NCI-H1092 (cell line): ENCODE measurements at places on chromosomes 2 and 18.

DNA sequence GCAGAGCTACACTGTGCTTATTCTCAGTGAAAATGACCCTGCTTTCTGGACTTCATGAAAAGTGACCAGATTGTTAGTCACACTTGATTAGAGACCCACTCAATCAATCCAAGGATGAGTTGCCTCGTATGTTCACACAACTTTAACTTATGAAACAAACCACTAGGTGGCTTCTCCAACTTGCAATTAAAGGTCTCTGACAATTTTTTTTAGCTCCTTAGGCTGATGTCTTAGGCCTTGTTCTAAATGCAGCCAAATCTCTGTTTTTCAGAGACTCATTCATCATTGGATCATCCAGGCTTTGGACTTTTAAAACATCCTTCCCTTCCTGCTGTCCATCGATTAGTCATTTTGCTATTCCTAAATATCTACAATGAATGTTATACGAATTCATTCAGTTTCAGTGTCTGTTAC is 63.4 kb downstream of the MREG start:
- DNase-seq, result peak; percentile 4

DNA sequence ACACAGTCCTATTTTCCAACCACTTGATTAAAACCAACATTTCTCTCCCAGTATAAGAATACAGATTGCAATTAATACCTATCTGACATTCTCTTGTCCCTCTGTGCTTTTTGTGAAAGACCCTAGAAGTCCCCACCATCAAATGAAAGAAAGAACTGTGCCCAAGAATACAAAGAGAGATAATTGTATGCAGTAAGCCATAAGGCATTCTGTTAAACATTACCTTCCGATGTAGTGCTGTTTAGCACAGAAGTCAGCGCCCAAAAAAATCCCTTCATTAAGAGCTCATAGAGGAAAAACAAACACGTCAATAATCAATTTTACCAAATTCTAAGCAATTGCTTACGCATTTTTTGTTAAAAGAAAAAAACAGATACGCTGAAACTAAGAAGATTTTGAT is 41.1 kb downstream of the ZNF516 start:
- no peak for DNase-seq

DNA sequence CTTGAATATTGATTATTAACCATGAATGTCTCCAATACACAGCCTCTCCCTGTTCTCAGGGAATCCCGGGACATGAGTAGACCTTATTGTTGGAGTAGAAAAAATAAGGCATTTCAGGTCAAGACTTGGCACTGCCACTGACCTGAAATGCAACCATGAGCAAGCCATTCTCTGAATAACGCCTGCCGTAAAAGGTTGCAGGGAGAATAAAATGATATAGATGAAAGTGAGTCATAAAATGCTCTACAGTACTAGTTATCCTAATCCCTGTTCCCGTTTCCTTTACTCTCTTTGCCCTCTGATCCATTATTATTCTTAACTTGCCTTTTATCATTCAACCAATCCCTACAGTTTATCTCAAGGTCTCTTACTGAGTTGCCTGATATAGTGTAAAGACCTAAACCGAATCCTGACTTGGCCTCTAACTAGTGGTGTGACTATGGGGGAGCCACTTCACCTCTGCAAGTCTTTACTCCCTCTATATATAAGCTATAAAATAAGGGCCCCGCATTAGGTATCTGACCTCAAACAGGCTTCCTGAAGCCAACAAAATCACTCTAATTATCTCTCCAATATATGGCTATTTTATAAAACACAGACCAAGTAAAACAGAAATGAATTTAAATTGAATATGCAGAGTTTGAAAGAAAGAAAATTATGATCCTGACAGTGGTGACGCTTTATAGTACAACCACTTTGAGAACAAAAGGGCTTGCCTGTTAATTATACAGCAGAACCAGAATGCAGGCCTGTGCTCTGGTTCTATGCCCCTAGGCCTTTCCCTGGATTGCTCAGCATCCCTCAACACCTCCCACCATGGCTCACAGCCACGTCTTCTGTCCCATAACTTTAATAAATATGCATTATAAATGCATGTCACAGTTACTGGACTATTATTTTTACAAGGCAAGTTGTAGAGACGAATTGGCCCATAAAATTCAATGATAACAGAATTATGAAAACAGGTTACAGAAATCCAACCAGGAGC is 183.1 kb downstream of the STK39 start:
- no peak for DNase-seq

DNA sequence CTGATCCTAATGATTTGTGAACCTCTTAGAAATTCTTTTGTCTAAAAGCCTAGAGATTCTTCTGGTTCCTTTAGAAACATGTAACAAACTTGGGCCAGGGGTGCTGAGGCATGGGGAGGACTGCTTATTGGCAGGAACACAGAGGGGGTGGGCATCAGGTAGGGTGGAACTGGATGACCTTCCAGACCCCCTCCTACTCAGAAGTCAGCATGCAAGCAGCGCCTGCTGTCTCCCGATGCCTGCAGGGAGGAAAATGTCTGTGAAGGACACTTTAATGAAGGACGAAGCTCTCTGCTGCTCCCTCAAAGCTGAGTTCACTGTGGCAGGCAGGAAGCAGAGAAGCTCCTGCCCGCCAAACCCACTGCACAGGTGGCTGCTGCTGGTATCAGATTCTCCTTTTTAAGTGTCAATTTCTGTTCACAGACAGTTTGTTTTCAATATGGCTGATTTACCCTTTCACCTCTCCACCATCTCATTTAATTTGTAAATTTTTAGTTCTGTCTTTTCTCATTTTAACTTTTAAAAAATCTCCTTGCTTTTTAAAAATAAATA is 19.4 kb downstream of the COA5 start:
- no peak for DNase-seq

DNA sequence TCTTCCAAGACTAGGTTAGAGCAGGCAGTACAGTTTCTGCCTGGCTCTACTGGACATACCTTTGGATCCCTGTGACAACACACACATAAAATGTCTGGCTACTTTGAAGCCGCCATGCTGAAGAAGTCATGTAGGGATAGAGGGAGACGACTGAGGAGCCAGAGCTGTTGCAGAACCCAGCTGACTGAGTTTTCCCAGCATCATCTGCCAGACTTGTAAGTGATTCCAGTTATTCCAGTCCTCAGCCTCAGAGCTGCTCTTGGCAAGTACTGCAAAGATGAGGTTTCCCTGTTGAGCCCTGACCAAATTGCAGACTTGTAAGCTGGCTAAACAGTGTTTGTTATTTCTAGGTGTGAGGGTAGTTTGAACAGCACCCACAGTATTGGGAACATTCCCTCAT is 31.5 kb upstream of the TSPYL6 start:
- DNase-seq, result no peak

DNA sequence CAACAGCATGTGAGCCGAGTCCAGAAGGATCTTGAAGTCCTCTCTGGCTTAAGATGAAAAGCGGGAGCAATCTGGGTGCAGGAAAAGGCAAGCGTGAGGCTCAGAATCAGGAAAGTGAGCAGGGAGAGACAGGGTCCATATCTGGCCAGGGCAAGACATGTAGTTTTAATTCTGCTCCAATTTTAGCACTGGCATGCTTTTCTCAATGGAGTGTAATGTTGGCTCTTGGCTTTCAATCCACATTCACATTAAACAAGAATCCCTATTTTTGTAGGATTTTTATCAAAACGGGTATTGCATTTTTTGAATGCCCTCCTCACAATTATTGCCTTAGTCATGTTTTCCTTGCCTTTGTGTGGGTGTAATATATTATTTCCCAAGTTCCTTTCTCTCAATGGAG is 6.0 kb downstream of the SPATA3 start:
- DNase-seq, result no peak

DNA sequence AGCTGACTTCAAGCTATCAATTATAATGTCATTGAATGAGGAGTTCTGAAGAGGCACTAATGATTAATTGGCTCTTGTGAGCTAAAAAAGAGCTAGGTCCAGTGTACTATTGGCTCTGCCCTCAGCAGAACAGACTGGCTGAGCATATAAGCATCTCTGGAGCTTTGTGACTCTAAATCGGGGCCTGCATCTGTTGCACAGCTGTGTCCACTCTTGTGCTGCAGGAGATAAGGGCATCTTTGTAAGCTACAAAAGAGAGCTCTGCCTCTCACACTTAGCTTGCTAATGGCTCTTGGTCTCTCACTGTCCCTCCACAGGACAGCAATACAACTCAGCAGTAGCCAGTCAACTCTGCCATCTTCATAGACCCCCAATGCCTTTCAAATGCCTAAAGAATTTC is 61.5 kb upstream of the L3MBTL4 start:
- DNase-seq, result no peak

GRCh38 chr2:80154231-80154915 is 150.2 kb downstream of the LRRTM1 start:
- DNase-seq, result no peak

DNA sequence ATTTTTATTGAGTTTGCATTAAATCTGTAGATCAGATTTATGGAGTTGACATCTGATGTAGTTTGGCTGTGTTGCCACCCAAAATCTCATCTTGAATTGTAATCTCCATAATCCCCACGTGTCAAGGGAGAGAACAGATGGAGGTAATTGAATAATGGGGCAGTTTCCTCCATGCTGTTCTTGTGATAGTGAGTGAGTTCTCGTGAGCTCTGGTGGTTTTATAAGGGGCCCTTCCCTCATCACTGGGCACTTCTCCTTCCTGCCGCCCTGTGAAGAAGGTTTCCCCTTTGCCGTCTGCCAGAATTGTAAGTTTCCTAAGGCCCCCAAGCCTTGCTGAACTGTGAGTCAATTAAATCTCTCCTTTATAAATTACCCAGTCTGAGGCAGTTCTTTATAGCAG is 32.2 kb downstream of the ZC3H15 start:
- no peak for DNase-seq

DNA sequence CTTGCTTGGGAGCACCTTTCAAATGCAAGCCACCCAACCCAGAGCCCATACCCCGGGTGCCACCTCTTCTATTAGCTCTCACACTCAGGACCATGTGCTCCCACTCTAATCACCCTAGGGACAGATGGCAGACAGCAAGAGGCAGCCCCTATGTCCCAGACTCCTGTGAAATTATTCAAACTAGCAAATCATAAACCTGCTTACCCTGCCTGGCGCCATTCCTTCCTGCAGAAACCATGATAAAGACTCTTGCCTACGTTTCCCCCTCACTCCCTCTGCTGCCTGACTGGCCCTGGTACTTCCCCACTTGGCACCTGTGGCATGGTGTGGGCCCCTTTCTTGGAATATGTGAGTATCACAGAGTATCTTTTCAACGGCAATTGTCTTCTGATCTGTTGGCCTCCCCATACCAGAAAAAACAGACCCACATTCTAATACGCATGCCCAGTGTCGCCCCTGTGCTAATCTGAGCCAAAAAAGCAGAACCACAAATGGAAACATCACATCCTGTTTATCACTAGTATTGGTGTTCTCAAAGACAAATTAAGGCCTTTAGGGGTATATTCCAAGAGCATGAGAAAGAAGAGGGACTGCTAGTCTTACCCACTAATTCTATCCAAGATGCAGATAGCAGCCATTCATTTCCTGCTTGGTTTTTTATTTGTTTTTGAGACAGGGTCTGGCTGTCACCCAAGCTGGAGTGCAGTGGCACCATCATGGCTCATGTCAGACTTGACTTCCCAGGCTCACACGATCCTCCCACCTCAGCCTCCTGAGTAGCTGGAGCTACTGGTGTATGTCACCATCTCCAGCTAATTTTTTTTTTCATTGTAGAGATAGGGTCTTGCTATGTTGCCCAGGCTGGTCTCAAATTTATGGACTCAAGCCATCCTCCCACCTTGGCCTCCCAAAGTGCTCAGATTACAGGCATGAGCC is 44.1 kb upstream of the TTC39C start:
- DNase-seq, result no peak

DNA sequence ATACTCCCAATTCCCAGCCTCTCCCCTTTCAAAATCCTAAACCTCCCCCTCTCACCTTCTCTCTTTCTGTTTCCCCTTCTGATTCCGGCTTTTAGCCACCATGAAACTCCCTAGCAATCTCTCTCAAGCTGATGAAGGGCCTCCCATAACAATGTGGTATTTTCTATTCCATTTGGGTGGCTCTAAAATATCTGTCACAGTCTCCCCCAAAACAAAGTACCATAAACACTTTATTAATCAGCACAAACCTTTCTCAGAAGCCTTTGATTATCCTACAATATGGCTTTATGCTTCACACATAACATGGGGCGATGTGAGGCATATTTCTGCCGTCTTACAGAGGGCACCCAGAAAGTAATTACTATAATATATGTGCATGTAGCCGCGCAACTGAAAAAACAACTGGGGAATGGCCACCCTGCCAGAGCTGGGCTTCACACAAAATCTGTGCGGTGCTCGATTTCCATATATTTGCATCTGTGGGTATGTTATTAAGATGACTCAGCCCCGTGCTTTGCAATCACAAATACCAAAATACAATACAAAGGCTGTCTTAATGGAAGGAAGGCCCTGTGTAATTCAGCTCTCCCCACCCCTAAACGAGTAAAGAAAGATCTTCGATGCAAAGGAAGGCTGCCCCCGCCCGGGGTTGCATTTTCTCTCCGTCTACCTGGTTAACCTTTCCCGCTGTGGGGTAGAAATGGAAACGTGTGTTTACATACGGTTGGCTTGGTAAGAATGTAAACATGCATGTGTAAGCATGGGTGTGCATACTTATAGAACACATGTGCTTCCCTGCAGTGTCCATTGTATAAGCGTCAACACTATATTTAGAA is 81.4 kb downstream of the CELF4 start:
- no peak for DNase-seq

DNA sequence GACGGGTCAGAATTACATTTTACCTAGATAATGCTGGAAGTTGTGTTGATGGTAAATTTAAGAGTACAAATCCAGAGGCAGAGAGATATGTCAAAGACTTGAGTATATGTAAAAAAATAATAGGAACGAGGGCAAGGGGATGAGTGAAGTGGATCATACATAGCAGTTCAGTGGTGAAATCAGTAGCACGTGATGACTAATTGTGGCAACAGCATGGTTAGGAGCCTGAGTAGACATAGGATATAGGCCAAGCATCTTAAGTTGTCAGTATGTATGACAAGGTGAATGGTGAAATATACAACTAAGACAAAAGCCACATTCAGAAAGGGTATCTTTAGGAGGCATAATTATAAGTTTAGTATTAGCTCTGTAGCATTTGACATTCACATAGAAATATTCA is 826.5 kb upstream of the PIK3C3 start:
- no peak for DNase-seq

- no peak for DNase-seq
Observed at GRCh38 chr2:152804687-152805408, 86.4 kb downstream of the ARL6IP6 start.

GRCh38 chr2:196712867-196713266 is 73.4 kb downstream of the CCDC150 start:
- DNase-seq, result no peak
